ENCODE measurements at places on chromosomes 16 and 17.

DNA sequence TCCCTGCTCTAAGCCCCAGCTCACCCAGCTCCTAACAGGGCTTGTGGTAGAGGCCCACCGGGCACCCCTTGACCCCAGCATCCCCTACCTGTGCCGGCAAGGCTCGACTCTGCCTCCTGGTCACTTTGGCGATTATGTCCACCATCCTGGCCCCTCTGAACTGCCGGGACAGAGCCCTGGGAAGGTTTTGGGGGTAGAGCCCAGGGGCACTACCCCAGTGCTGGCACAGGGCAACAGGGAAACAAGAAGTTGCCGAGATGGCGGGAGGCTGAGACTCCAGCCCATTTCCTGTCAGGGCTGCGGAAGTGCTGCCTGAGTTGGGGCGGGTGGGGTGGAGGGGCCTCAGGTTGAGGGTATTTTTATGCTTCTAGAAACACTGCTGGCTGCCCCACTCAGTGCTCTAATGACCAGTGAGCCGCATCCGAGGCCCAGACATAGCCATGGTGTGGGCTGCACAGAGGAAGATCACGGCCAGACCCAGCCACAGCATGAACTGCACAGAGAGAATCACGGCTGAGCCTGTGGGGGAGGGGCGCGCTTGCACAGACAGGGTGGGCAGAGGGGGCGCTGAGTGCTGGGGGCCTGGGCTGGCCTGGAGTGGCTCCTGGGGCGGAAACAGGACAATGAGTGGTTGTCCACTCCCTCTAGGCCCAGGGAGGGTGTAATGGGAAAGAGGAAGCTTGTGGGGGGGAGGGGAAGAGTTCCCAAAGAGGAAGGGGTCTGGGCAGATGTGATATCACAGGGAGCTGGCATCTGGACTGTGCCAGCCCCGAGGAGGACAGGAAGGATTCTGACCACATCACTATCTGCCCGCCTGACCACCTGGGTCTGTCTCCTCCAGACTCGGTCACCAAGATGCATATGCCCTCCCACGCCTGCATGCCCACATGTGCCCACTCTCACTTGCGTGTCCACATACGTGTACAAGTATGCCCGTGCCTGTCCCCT lies 22.3 kb downstream of the ARHGAP27 start:
- DNase-seq: peak; percentile 48

DNA sequence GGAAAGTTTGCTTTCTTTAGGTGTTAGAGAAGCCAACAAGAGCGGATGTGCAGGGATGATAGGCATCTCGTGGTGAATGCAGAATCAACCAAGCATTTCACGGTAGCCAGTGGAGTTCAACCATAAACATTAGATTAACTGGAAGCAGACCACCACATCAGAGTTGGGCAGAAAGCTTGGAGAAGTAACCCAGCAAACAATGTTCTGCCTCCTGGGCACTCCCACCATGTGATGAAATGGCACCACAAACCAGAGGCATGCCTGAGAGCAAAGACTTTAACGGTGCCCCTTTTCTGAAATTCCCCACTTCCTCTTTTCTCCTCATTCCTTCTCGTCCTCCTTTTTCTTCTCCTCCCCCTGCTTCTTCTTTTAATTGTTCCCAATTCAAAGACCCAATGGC lies 193.5 kb upstream of the ANKFN1 start:
- DNase-seq: no peak

- DNase-seq: no peak
Measured at GRCh38 chr17:44979426-44979995, 11.4 kb upstream of the C1QL1 start.

- DNase-seq: no peak
Measured at GRCh38 chr16:24978370-24978914, 36.7 kb downstream of the ARHGAP17 start.

- DNase-seq: peak; percentile 76
Measured at GRCh38 chr17:44533533-44534246, 23.6 kb upstream of the FZD2 start.

GRCh38 chr16:48576927-48577326 lies 33.1 kb downstream of the N4BP1 start:
- peak; percentile 26 for DNase-seq

DNA sequence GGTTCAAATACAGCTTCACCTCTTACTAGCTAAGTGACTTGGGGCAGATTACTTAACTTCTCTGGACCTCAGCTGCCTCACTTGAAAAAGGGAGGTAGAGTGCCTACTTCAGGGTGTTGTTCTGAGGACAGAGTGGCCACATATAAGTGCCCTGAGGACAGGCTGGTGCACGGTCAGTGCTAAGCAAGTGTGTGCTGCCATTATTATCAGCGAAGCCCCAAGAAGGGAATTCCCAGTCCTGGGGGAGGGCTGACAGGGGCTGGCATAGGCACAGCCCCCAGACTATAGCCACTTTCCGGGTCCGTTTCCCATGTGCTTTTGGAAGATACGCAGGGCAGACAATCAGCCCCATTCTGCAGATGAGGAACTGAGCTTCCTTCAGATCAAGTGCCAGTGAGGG lies 2.5 kb downstream of the ZBTB4 start:
- no peak for DNase-seq

DNA sequence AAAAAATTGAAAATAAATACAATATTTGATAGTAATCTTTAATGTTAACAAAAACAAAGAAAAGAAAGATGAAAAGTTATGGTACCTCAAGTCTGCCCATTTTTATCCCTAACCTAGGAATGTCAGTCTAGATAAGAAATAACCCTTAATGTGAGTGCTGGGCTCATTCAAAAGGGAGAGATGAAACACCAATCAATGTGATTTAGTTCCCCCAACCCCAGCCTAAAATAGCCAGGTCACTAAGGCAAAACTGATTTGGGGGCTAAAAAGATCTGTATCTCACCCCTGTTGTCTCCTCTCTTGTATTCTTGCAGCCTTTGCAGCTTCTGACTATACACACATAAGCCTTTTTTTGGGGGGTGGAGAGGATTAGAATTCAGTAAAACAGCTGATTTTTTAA lies 3.2 kb upstream of the IGF2BP1 start:
- DNase-seq: no peak
